ENCODE measurements at places on chromosomes 12 and 14.

DNA sequence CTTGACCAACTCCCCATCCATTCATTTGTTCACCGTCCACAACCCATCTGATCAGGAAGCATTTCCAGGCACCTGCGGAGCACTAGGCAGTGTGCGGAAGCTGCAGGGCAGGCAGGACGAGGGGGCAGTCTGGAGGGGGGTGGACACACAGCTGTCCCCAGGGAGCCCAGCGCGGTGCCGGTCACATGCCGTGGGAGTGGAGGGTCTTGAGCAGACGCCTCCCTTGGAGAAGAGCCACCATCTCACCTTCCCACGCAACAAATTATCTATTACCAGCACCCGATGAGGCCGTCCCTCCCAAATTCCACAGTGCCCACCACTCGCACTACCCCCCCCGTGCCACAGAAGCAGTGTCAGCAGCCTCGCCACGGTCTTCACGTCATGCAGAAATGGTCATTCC, 10.8 kb downstream of the DLK1 start:
- no peaks in the 10 kb centered on the region for H3K4me1 ChIP-seq
- no peak for DNase-seq
- H3K27me3 ChIP-seq, result no peaks in the 10 kb centered on the region
- H3K27ac ChIP-seq, result no peak overlapping the region
- no peak overlapping the region for H3K4me3 ChIP-seq

GRCh38 chr14:54364555-54365415, 32.0 kb upstream of the CDKN3 start:
- no peaks in the 10 kb centered on the region for H3K27me3 ChIP-seq
- no peak overlapping the region for H3K4me3 ChIP-seq
- H3K36me3 ChIP-seq, result no peaks in the 10 kb centered on the region
- no peaks in the 10 kb centered on the region for H3K4me1 ChIP-seq
- no peak overlapping the region for H3K27ac ChIP-seq

- peaks cover 10% of the 10 kb centered on the region for H3K27me3 ChIP-seq
- H3K27ac ChIP-seq, result no peak overlapping the region
- H3K4me3 ChIP-seq, result no peak overlapping the region
- H3K4me1 ChIP-seq, result no peaks in the 10 kb centered on the region
Measured at GRCh38 chr12:131565267-131566015, 145.4 kb upstream of the SFSWAP start.

DNA sequence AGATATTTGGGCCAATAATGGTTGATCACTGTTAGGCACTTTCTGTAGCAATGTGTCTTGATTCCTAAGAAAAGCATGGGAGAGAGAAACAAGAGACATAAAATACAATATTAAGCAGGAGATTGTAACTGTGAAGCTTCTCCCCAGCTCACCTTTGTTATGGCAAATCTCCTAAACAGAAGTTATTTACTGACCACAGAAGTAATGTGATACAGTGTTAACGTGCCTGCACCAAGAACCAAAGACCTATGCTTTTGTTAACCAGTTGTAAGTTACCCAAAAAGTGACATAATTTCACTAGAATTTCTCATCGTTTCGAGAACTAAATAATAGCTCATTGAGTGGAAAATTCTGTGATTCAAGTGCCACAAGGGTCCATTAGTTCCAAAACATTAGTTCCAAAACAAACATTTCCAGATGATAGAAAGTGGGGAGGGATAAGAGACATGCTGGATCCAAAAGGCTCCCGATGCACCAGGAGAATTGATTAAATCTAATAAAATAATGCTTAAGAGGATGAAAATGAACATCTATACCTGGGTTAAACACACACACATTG, 14.3 kb downstream of the RERG start:
- no peaks in the 10 kb centered on the region for H3K4me1 ChIP-seq
- H3K4me3 ChIP-seq, result no peak overlapping the region
- no peak overlapping the region for H3K27ac ChIP-seq
- no peak for DNase-seq
- H3K27me3 ChIP-seq, result peaks cover 8% of the 10 kb centered on the region

DNA sequence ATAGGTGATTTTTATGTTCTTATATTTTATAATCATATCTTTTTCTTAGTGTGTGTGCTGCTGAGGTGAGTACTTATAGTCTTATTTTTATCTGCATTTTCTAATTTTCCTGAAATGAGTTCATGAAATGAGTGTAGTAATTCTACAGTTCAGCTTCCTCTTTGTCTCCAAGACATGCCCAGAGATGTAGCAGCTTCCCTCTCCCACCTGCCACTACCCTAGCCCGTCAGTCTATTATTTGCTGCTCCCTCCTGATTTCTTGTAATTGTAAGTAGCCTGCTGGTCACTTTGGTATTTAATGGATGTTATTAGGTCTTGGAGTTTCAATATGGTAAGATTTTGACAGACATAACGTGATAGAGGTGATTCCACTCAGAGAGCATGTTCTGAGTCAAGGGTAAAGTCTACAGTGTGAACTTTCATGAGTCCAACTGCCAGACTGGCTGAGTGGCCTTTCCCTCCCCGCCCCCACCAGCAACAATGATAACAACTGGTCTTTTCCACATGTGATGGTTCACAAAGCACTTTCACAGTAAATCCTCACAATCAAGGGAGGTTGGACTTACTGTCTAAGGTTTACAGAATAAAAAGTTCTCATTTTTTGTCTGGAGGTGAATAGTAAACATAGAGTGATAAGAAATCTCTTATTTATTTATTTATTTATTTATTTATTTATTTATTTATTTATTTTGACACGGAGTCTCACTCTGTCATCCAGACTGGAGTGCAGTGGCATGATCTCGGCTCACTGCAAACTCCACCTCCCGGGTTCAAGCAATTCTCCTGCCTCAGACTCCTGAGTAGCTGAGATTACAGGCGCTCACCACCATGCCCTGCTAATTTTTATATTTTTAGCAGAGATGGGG, 4.2 kb upstream of the RIPK3 start:
- no peaks in the 10 kb centered on the region for H3K27me3 ChIP-seq
- H3K27ac ChIP-seq, result no peak overlapping the region
- H3K4me3 ChIP-seq, result no peak overlapping the region
- H3K36me3 ChIP-seq, result no peaks in the 10 kb centered on the region
- DNase-seq, result no peak

DNA sequence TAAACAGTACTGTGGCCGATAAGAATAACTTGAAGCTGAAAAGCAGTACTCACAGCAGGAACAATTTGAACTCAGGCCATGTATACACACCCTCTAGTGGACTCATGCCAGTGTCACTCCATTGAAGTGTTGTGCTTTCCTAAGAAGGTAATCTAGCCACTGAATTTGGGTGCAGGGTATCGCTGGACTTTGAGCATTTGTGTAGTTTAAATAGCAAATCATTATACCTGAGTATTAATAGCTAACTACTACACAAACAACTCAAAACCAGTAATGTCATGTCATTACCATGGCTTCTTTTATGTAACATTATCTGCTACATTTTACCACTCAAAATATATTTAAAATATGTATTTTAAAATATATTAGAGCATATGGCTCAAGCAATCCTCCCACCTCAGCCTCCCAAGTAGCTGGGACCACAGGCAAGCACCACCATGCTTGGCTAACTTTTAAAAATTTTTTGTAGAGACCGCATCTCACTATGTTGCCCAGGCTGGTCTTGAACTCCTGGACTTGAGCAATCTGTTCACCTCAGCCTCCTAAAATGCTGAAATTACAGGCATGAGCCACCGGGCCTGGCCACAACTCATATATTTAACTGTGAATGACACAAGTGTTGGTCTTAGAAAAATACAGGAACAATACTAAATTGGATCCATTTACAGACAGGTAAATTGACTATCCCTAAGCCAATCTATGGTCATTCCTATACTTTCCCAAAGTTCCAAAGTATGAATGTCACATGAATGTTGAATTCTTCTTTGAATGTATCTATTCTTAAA, 25.6 kb upstream of the ARID4A start:
- no peaks in the 10 kb centered on the region for H3K27me3 ChIP-seq
- H3K4me1 ChIP-seq, result no peaks in the 10 kb centered on the region
- H3K27ac ChIP-seq, result no peak overlapping the region
- no peak overlapping the region for H3K4me3 ChIP-seq
- no peak for DNase-seq

DNA sequence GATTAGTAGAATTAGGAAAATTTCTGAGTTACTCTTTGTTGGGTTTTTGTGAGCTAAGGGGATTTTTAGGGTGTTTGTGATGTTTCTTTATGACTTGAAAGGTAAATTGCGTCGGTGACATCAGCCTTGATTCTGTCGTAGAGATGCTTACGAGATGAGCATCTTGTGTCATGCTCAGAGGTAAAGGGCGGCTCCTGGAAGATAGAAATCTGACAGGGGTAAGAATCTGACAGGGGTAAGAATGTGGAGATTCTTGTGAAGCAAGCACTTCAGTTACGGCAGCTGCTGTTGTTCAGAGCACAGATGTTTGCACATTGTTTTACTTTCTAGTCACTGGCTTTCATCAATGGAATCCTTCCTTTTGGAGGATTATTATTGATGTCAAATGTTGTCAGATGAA, 22.5 kb downstream of the EML1 start:
- no peaks in the 10 kb centered on the region for H3K4me1 ChIP-seq
- H3K27ac ChIP-seq, result no peak overlapping the region
- H3K36me3 ChIP-seq, result no peaks in the 10 kb centered on the region
- H3K4me3 ChIP-seq, result no peak overlapping the region

- no peak overlapping the region for H3K27ac ChIP-seq
- no peak for DNase-seq
- no peaks in the 10 kb centered on the region for H3K27me3 ChIP-seq
- H3K4me3 ChIP-seq, result no peak overlapping the region
- no peaks in the 10 kb centered on the region for H3K4me1 ChIP-seq
Measured at GRCh38 chr12:12319451-12320183, 30.4 kb downstream of the MANSC1 start.

DNA sequence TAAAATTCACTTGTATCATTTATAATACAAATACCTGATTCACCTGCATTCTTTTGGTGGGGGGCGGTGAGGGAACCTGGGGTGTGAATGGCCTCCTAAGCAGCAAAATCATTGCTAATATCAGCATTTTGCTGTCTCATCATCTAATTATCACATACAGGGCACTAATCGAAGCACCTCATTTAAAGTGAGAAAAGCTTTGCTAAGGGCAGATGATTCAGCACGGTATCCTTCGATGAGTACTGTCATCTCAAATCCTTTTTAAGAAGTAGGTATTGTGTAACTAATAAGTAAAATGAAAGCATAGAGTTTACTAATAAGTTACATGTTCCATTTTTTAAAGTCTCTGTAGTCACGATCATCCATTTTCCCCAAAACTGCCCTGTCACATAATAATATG, 278.1 kb upstream of the SOX5 start:
- no peaks in the 10 kb centered on the region for H3K36me3 ChIP-seq
- H3K27ac ChIP-seq, result no peak overlapping the region
- DNase-seq, result no peak

GRCh38 chr14:87443787-87444186, 549.2 kb downstream of the GALC start:
- no peaks in the 10 kb centered on the region for H3K4me1 ChIP-seq
- no peak overlapping the region for H3K4me3 ChIP-seq
- H3K36me3 ChIP-seq, result no peaks in the 10 kb centered on the region
- no peak for DNase-seq

DNA sequence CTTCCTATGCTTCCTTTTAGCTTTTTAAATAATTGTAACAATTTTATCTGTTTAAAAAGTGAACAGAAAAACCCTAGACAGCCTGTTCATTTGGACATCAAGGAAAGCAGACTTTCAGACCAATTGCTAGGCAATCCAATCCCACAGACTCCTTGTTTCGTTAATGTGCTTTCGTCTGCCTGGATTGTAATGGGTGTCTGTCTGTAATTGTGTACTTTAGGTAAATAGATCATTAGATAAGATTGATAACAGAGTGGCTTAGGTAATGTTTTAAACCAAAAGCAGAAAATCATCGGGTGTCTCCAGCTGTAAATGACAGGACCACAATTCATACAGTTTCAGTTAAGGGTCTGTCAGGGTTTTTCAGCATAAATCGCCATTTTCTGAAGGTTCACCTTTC, 19.6 kb downstream of the CCDC60 start:
- no peaks in the 10 kb centered on the region for H3K36me3 ChIP-seq
- no peak overlapping the region for H3K27ac ChIP-seq
- no peak for DNase-seq
- peaks cover 20% of the 10 kb centered on the region for H3K27me3 ChIP-seq

- no peak overlapping the region for H3K27ac ChIP-seq
- no peaks in the 10 kb centered on the region for H3K4me1 ChIP-seq
- no peak for DNase-seq
- no peak overlapping the region for H3K4me3 ChIP-seq
Measured at GRCh38 chr12:1525858-1526257, 68.5 kb downstream of the FBXL14 start.

- peaks cover 44% of the 10 kb centered on the region for H3K4me1 ChIP-seq
- no peaks in the 10 kb centered on the region for H3K27me3 ChIP-seq
- H3K4me3 ChIP-seq, result no peak overlapping the region
- no peak overlapping the region for H3K27ac ChIP-seq
- no peak for DNase-seq
Measured at GRCh38 chr12:47945341-47945728, 18.1 kb upstream of the TMEM106C start.

- H3K4me3 ChIP-seq, result no peak overlapping the region
- DNase-seq, result no peak
- H3K27ac ChIP-seq, result no peak overlapping the region
- H3K4me1 ChIP-seq, result no peaks in the 10 kb centered on the region
- no peaks in the 10 kb centered on the region for H3K36me3 ChIP-seq
Measured at GRCh38 chr12:72673853-72674252, 401.7 kb downstream of the TRHDE start.

DNA sequence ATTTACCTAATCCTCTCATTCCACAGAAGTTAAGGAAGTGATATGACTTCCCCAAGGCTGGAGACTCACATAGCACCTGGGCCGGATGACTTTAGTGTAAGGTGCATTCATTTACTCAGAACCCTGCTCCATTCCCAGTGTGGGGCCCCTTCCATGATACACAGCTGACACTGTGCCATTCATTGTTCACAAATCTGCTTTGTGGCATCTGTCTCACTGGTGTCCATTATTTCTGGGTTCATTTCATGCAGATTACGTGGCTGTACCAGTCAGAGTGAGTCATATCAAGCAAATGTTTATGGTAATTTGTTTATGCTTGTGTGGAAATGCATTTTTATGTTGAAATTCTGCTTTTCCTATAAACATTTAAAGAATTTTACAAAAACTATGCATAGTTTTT, 5.2 kb downstream of the ANO4 start:
- no peak overlapping the region for H3K4me3 ChIP-seq
- no peak for DNase-seq
- no peak overlapping the region for H3K27ac ChIP-seq
- H3K4me1 ChIP-seq, result no peaks in the 10 kb centered on the region
- H3K36me3 ChIP-seq, result no peaks in the 10 kb centered on the region
- peaks cover 12% of the 10 kb centered on the region for H3K27me3 ChIP-seq

DNA sequence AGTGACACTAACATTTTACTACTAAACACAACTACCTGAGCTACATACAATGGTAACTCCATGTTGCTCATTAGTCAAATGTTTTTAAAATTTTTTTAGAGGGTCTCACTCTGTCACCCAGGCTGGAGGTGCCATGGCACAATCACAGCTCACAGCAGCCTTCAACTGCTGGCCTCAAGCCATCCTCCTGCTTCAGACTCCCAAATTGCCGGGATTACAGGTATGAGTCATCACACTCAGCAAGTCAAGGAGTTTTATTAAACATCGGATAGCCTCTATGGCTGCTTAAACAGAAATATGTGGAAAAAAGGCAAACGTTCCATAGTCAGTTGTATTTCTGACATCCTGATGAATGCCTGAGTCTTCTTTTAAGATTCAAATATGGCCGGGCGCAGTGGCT, 11.1 kb upstream of the NPFF start:
- H3K36me3 ChIP-seq, result peaks cover 13% of the 10 kb centered on the region
- no peak overlapping the region for H3K4me3 ChIP-seq
- H3K4me1 ChIP-seq, result no peaks in the 10 kb centered on the region
- H3K27ac ChIP-seq, result no peak overlapping the region
- H3K27me3 ChIP-seq, result no peaks in the 10 kb centered on the region
